Activated CD4-positive, alpha-beta T cell treated with anti-CD3 and anti-CD28 coated beads, Interleukin-2, Interleukin-4, amounts not matched to agents 100 ng/mL and 50 ng/mL, durations not matched to agents 16 hours and 8 hours (primary cell): ENCODE measurements at places on chromosomes 7 and 10.

- DNase-seq, result no peak
Measured at GRCh38 chr7:95253986-95254385, 70.3 kb downstream of the PON1 start.

DNA sequence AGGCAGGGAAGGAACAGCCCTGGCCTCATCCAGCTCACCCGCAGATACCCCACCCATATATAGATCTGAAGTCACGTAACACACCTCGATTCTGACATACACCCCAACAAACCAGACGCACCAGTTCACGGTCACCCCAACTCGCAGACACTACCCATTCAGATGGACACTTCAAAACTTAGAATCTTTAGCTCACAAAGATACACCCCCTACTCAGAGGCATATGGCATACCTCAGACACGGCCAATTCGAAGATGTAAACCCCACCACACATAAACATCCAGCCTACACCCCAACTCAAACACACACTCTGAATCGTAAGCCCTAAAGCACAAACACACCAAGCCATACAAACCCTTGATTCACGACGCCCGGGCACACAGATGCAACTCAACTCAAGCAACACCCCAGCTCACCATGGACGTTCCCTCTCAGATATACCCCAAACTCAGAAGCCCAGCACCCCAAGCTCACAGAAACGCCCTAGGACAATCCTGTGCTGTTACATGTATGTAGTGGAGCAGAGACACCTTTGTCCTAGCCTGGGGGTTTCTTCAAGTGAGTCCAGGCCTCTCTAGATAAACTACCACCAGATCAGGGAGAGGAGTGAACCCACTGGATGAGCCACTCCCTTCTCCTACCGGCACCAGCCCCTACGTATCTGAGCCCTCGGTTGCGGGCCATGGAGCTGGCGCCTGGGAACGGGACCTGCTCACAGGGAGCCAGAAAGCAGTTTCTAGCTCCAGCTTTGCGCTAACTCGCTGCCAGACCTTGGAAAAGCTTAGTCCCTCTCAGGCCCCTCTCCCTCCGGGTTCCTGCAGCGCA is 8.8 kb downstream of the PSD start:
- DNase-seq, result no peak

DNA sequence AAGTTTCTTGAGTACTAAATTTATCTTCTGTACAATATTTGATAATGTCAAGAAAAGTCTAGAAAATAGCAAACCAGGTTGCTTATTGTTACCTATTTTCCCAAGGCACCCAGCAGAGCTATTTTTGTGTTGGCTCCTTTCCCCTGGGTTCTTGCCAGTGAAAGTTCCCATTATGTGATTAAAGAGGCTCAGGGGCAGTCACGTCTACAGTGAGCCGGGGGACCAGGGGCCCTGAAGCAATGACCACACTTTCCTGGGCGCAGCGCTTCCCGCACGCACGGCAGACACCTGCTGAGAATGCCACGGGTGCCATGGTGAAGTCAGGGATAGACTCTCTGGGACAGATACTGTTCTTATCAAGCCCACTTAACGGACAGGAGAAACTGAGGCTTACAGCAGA is 10.4 kb upstream of the CNPY1 start:
- no peak for DNase-seq

- DNase-seq, result no peak
Measured at GRCh38 chr7:6157685-6158423, 114.6 kb downstream of the CYTH3 start.

DNA sequence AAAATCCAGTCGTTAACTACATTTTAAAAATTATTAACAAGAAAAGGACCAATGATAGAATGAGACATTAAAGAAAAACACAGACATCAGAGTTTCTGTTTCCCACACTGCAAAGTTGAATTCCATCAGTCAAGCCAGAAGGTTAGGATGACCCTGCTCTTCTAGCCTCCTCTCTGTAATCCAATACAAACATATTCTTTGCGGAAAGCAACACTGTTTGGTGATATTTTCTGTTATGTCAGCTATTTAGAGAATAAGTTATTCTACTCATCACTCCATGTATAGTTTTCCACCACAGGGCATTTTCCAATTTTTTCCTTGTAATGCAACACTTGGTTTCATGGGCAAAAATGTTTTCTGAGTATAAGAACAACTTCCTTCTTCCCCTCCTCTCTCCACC is 152.3 kb downstream of the EVX1 start:
- DNase-seq, result no peak
